ENCODE measurements at places on chromosomes 7 and 10.

- no peak for DNase-seq
These were observed 34.6 kb upstream of the ZNF273 start for GRCh38 chr7:64868499-64868898.

DNA sequence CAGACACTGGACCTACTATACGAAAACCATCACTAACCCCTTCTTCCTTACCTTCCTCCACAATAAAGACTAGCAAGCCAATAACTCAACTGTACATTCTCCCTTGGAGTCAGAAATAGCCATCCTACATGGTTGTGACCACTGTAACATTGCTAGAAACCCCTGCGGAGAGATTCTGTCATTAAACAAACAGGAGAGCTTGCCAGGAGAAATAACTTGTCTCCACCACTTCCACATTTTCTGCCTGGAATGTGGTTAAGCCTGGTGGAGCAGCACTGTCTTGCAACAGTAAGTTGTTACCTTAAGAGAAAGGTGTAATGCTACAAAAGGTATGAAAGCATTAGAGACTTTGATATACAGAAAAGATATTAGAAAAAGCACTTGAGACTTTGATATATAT lies 45.8 kb downstream of the THSD7A start:
- DNase-seq = no peak

- no peak for DNase-seq
These were observed 1.5 kb downstream of the NIPSNAP2 start for GRCh38 chr7:55965805-55966421.

DNA sequence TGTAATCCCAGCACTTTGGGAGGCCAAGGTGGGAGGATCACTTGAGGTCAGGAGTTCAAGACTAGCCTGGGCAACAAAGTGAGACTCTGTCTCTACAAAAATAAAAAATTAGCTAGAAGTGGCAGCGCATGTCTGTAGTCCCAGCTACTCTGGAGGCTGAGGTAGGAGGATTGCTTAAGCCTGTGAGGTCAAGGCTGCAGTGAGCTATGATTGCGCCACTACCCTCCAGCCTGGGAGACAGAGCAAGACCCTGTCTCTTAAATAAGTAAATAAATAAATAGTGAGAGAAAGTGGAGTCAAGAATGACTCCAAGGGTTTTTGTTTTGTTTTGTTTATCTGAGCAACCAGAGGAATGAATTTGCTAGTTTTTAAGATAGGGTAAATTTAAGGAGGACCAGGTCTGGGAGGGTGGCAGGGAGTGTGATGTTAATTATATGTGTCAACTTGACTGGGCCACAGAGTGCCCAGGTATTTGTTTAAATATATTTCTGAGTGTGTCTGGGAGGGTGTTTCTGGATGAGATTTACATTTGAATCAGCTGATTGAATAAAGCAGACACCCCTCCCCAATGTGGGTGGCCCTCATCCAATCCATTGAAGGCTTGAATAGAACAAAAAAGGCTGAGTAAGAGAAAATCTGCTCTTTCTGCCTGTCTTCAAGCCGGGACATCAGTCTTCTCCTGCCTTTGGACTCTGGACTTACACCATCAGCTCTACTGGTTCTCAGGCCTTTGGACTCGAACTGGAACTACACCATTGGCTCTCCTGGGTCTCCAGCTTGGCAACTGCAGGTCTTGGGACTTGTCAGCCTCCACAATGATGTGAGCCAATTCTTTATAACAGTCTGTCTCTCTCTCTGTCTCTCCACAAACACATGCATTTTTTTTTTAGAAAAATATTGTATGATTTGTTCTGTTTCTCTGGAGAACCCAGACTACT lies 23.5 kb downstream of the IMPDH1 start:
- DNase-seq = no peak

DNA sequence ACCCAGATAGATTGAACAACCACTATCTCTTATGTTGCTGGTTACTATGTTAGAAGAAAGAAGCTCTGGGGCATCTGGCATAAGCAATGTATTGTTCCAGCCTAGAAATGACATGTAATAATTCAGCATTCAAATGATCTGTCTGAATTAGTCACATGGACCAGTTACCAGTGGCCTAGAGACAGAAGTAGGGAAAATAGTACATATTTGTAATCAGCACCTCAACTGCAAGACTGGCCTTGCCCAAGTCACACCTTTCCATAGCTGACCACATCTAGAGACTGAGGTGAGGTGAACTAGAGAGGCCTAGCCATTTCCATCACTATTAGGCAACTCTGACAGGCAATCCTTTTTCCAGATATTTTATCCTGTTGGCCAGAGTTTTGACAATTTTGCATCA lies 315.6 kb upstream of the KCND2 start:
- DNase-seq = no peak

DNA sequence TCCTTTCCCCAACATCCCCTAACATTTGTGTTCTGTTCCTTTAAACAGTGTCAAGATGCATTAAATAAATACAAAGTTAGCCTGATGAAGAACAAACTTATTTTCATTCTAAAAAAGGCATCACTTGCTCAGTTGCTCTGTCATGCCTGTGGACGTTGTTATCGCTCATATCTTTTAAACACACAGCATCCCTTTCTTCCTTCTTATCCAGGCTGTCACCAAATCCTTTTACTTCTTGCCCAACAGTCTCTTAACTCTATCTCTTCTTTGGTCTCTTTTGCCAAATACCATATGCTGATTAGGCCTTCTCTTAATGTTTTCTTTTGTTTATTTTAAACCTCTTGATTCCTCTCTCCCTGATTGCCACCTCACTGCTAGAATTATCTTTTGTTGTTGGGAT lies 43.9 kb downstream of the DKK1 start:
- no peak for DNase-seq

GRCh38 chr10:46534828-46535524 lies 21.5 kb downstream of the GPRIN2 start:
- no peak for DNase-seq

DNA sequence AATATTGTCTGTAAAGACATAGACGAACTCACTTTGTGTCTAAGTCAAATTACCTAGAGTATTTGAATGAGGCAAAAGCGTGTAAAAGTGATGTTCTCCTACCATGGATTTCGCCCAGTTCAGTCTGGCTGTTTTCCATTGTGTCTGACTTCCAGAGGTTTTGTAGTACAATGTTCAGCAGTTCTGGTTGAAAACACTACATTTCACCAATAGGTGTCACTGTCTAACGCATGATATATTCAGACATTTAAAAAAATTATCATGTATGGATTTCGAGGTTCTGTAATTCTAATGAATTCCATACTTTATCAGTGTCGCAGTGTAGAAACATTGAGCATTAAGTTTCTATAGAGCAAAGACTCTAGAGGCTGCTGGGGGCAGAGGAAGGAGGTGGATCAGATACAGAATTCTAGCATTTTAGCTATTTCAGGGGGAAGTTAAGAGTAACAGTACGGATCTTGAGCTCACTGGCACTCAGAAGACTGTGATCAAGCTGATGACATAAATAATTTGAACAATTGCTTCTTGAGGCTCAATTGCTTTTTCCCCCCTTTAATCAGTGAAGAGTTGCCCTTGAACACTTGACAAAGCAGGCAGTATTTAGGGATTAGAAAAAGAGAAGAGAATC lies 196.9 kb upstream of the RHOBTB1 start:
- DNase-seq = peak; percentile 21

DNA sequence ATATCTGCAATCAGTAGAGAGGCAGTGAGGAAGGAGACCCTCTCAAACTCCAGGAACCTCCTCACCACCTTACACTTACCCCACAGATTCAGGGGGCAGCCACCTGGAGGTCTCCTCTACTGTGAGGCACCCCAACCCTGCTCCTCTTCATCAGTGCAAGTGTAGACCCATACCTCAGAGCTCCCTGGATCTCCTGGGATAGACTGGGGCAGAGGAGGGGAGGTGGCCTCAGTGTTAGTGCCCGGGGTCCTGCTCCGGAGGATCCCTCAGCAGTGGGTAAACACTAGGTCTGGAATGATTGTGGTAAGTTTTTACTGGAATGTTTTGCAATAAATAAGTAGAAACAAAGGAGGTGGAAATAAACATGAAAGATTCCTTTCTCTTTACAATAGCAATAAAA lies 31.1 kb downstream of the ANTXRL start:
- DNase-seq = no peak

GRCh38 chr10:69885379-69886013 lies 83.8 kb downstream of the COL13A1 start:
- no peak for DNase-seq

DNA sequence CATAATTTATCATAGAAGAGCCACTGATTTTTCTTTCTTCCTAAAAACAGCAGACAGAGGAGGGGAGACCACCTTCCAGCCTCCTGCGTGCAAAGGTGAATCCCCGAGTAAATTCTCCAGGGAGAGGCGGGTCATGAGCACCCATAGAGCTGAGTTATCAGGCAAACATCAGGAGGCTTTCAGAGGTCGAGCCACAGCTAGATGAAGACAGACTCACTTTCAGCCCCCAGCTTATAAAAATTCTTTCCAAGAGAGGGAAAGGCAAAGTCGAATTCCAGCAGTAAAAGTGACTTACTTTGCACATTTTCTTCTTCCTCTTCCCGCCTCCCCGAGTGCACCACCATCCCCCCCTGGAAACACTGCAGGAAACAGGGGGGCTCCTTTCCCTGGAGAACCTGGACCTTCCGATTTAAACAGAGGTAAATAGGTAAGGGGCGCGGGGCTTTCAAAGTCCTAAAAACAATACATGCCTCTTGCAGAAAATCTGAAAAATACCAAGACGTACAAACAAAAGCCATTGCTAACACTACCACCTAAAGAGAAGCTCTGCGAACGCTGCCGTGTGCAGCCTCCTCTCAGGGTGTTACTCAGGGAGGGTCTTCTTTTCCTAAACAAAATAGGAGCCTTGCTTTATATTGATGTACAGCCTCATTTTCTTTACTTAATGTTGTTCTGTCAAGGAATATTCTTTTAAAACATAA lies 163.8 kb downstream of the SVIL start:
- DNase-seq = no peak

DNA sequence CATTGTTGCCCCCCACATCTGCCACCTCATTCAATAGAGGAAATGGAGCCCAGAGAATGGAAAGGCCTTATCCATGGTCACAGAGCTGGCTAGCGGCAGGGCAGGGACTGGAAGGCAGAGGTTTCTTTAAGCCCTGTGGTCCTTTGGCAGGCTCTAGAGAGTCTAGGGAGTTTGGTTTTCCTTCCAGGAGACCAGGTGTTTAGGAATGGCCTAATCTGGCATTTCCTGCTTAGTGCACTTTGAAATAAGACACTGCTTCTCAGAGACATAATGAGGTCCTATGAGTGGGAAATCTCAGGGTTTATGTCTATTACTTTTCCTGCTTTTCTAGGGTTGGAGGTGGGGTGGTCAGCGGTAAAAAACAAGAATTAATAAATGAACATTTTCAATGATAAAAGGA lies 6.1 kb downstream of the MARVELD1 start:
- no peak for DNase-seq

GRCh38 chr10:21169271-21169670 lies 272.2 kb upstream of the NEBL start:
- no peak for DNase-seq

DNA sequence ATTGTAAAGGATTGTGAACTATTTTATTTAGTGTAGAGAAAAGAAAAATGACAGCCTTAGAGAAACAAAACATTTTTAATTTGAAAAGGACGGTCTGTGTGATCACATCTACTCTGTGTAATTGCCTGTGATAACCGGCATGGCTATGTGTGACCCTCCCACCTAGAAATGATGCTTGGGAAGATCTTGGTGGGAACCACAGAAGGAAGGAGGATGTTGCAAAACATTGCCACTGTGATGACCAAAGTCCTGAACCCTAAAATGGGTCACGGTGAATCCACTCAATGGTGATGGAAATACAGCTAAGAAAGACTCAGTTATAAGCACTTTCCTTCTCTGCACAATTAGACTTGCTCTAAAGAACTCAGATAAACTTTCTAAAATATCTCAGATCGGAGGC lies 221.3 kb upstream of the FRMD4A start:
- DNase-seq = no peak

GRCh38 chr7:116801092-116801710 lies 61.2 kb upstream of the CAPZA2 start:
- no peak for DNase-seq

- DNase-seq = no peak
These were observed 300.5 kb upstream of the ZMIZ1 start for GRCh38 chr10:78768041-78768835.

GRCh38 chr7:2821842-2822507 lies 22.1 kb downstream of the GNA12 start:
- DNase-seq = no peak

DNA sequence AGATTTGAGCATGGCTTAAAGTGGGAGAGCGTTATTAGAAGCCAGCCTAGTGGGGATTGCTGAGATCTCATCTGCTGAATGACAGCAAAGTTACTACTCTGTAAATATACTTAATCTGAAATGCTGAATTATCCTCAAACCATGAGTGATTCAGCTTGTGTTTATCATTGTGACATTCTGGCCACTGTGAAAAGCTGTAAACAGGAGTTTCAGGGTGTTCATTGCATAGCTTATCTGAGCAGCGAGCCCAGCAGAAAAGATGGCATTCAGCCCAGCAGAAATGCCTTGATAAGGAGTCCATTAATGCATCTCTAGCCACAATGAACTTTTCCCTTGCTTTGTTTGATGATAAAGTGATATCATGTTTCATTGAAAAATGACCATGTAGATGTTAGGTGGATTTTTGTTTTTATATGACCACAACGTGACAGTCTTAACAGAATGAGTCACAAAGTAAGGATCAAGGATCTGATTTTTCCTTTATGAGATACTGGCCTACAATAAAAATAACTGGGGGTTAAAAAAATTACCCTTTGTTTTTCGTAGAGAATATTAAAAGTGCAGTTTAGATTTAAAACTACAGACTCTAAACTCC lies 7.8 kb downstream of the TES start:
- DNase-seq = no peak

GRCh38 chr7:95910341-95910740 lies 138.0 kb downstream of the DYNC1I1 start:
- DNase-seq = no peak

GRCh38 chr10:95795602-95796001 lies 39.6 kb downstream of the ENTPD1 start:
- DNase-seq = no peak

DNA sequence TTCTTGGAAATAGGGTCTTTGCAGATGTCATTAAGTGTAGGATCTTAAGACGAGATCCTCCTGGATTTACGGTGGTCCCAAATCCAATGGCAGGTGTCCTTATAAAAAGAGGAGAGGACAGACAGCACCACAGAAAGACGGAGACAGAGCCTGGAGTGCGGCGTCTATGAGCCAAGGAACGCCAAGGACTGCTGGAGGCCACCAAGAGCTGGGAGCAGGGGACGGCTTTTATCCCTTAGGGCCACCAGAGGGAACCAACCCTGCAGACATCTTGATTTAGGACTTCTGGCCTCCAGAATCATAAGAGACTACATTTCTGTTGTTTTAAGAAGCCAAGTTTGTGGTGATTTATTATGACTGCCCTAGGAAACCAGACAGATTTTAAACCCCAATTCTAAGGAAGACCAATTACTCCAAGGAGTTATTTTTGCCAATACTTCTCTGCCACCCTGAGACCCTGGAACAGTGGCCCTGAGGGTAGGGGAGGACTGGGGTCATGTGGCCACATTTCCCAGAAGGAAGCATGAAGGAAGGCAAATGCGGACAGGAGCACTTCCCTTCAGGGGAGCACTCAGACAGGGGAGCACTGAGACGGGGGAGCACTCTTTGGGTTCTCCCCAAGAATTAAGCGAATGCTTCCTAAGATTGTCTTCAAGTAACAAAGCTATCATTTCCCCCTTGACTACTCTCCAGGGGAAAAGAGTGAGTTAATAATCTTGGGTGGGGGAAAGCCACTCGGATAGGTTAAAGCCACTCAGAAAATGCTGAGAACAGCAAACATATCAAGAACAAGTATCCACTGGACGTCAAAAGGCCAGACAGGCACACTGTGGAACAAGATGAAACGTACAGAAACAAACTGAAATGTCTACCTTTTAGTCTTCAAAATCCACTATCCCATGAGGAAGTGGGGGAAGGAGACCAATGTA lies 67.5 kb downstream of the CHST15 start:
- peak; percentile 12 for DNase-seq

GRCh38 chr10:115965376-115965775 lies 307.6 kb downstream of the GFRA1 start:
- DNase-seq = no peak
